ENCODE measurements at places on chromosomes 13 and 19.

DNA sequence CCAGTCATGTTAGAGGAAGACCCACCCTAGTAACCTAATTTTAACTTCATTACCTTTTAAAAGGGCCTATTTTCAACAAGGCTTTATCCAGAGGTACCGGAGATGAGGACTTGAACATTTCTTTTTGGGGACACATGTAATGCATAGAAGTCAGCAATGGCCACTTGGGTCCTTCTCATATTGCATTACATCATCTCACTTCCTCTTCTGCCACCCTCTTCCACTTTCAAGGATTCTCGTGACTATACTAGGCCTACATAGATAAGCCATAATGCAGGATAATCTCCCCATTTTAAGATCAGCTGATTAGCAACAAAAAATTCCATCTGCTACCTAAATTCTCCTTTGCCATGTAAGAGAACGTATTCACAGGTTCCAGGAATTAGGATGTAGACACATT, 557.2 kb downstream of the KCTD12 start:
- no peak for DNase-seq

DNA sequence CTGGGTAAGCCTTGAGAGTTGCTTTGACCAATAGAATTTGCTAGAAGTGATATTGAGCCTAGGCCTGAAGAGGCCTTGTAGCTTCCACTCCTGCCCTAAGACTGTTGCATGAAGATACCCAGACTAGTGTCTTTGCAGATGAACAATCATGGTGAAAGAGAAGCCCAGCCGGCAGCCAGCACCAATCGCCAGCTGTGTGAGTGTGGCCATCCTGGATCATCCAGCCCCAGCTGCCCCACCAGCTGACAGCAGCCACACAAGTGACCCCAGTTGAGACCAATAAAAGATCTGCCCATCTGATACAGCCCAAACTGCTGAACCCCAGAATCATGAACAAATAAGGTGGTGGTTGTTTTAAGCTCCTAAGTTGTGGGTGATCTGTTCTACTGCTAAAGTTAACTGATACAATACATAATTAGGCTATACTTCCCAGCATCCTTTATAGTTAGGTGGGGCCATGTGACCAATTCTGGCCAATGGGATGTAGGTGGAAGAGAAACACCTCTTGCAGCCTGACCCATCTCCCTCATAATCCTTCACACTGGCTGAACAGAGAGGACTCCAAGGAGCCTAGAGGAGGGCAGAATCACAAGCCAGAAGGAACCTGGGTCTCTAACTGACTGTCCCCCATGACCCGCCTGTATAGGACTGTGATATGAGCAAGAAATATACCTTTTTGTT, 9.4 kb upstream of the ZNF428 start:
- no peak for DNase-seq

DNA sequence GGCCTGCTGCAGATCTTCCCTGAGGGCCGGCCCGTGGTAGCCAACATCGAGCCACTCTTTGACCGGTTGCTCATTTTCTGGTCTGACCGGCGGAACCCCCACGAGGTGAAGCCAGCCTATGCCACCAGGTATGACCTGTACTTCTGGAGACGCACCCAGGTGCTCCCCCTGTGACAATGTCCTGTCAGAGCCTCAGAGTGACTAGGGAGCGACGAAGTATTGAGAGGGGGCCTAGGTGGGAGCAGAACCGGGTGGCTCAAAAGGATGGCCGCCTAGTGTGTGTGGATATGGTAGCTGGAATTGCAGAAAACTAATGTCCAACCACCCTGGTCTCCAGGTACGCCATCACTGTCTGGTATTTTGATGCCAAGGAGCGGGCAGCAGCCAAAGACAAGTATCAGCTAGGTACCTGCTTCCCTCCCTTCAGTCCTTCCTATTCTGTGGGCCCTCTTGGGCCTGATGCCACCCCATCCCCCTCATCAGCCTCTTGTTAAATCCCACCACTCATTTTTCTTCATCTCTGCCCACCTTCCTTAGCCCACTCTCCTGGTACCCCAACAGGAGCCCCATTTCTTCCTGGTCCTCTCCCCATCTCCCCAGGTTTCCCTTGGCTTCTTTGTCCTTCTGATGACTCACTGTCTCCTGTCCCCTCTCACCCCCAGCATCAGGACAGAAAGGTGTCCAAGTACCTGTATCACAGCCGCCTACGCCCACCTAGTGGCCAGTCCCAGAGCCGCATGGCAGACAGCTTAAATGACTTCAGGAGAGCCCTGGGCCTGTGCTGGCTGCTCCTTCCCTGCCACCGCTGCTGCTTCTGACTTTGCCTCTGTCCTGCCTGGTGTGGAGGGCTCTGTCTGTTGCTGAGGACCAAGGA, 8.4 kb downstream of the EGLN2 start:
- DNase-seq = no peak

GRCh38 chr19:1744822-1745563, 8.3 kb upstream of the ONECUT3 start:
- no peak for DNase-seq

- DNase-seq = no peak
These were observed 4.6 kb downstream of the VWA8 start for GRCh38 chr13:41956272-41956671.

DNA sequence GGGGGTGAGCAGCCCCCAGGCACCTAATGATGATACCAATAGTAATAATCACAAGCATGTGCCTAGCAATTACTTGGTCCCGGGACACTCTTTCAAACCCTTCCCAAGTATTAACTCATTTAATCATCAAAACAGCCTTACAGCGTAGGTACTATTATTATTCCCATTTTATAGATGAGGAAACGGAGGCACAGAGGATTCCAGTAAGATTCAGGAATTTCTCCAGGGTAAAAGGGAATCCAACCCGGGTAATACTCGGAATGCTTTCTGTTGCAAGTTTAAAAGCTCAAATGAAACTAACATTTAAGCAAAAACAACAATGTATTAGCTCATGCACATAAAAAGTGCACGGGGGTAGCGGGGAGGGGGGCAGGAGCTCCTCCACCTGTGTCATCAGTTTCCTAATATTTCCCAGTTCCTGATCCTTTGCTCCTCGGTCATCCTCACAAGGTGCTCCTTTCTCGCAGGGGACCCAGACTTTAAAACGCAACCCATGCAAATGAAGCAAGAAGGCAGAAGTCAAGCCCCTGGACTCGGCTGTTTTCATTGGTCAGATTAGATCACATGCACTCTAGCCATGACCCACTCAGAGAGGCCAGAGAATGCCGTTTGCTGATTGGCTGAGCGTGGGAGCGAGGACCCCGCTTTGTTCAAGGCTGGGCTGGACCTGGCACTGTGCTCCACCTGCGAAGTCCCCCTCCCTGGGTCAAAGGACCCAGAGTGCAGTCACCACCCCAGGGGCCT, 38.3 kb upstream of the C19orf12 start:
- no peak for DNase-seq

DNA sequence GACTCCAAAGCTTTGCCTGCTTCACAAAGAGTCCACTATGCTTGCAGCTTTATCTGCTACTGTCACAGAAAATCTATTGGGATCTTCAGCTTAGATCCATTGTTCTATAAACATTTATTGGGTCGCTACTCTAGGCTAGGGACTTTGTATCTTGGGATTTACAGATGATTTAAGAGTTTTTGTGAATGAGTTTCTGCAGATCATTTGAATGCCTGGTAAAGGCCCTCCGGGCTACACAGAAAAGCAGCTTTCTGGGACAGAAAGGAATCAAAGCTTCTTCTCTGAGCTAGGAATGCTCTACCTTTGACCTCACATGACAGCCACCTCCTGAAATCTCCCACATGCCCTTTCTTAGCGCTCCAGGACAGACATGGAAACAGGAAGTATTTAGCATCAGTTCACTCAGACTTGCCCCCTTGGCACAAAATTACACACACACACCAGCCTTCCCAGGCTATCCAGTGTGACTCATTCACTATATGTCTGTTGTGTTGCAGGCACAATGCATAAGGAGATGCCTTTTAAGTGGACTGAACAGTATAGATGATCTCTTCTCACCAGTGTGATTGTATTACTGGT, 492.4 kb downstream of the DACH1 start:
- peak; percentile 9 for DNase-seq

GRCh38 chr13:28744091-28744536, 25.3 kb upstream of the SLC46A3 start:
- DNase-seq = peak; percentile 62

GRCh38 chr19:33798681-33799111, 2.0 kb downstream of the KCTD15 start:
- DNase-seq = no peak

- no peak for DNase-seq
These were observed 49.4 kb upstream of the SLC15A1 start for GRCh38 chr13:98801626-98802418.

GRCh38 chr19:19554074-19555023, 16.3 kb downstream of the CILP2 start:
- no peak for DNase-seq

DNA sequence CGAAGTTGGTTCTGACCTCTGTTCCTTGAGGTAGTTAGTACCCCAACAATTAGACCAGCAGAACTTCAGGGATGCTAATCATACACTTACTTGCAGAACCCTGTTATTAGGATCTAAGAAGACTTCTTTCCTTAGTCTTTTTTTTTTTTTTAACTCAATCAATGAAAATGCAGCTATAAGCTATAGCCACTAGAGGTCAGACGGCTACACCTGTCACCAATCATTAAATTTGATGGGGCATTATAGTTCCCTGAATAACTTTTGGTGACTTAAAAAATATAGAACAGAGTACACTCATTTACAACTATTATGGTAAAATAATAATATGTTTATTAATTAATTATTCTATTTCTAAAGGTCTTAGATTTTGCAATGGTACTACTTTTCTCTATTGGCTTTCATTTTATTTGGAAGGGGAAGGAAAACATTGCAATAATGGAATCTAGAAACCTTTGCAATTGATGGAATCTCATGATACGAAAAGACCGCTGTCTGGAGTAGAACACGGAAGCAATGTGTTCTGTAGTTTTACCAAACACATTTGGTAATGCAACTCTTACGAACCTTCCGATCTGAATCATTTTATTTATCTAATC, 483.2 kb downstream of the DIAPH3 start:
- peak; percentile 11 for DNase-seq

DNA sequence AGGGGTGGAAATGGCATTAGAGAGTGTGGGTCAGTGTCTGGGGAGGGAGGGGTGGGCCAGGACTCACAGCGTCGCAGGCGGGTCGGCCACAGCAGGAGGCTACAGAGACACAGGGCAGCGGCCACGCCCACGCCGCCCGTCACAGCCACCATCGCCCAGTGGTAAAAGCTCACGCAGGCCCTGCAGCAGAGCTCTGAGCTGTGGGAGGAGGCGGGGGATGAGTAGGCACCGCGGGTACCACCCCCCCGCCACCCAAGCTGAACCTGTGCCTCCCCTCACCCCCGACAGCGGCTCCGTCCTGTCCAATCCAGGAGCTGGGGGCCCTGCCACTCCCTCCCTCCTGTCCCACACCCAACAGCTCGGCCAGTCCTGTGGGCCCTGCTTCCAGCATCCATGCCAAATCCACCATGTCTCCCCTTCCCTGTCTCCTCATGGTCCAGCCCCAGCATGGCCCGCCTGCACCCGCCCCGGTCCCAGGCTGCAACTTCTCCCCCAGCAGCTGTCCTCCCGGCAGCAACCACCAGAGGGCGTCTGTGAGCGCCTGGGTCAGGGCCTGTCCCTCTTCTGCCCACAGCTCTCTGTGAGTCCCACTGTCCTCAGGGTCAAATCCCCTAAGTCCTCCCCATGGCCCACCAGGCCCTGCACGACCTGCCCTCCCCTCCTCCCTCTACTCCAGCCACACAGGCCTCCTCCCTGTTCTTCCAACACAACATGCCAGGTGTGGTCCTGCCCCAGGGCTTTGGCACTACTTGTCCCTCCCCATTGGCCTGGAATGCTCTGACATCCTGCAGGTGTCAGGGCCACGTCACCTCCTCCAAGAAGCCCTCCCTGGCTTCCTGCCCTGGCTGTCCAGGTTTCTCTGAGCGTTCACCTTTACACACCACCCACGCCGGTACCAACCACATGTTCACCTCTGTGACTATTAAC, 6.0 kb downstream of the TEKTIP1 start:
- DNase-seq = no peak
